Stimulated activated CD8-positive, alpha-beta memory T cell treated with anti-CD3 and anti-CD28 coated beads, Interleukin-7, amount 100 ng/mL, for 1 hour (primary cell): ENCODE measurements at places on chromosomes 4 and X.

DNA sequence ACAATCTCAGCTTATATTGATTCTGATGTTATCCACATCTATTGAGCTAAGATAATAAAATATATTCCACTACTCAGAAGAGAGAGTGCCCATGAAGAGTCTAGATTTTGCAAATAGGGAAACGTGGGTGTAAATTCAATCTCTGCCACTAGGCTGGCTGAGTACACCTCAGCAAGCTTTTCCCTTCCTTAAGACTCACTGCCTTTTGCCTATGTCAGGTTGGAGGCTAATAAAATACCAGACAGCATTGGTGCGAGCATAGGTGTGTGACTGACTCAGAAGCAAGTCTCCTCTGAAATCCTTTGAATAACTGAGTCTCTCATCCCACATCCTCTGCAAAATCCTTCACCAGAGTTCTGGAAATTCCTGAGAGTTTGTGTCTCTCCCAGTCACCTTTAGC lies 405.4 kb upstream of the CPEB2 start:
- DNase-seq, result no peak

DNA sequence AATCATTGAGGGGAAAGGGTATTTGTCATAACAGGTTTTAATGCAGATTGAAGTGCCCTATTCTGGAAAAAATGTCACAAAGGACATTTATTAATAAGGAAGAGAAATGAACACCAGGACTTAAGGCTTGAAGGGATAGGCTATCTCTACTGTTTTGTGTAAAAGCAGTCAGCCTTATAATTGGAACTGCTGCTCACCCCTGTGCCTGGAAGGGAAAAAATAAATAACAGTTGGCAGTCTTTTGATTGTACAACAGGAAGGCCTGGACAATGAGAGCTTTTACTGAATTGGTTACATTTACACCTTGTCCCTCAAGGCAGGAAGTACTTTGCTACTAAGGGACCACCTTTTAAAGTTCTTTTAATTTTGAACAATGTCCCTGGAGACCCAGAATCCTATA lies 17.8 kb upstream of the MAGED4 start:
- no peak for DNase-seq

DNA sequence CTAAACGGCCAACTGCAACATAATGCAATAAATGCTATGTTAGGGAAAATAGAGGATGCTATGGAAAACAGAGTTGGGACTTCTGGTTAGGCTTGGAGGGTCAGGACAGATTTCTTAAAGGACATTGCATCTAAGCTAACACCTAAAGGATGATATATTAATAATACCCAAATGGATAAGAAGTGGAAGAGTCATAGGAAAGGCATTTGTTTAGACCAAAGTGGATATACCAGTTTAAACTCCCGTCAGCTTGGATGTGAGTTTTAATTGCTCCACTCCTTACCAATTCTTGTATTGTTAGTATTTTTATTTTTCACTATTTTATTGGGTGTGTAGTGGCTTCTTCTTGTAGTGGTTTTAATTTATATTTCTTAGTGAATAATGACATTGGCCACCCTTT lies 93.9 kb downstream of the PTPN13 start:
- no peak for DNase-seq

GRCh38 chrX:13151828-13152517 lies 107.6 kb upstream of the FAM9C start:
- no peak for DNase-seq

DNA sequence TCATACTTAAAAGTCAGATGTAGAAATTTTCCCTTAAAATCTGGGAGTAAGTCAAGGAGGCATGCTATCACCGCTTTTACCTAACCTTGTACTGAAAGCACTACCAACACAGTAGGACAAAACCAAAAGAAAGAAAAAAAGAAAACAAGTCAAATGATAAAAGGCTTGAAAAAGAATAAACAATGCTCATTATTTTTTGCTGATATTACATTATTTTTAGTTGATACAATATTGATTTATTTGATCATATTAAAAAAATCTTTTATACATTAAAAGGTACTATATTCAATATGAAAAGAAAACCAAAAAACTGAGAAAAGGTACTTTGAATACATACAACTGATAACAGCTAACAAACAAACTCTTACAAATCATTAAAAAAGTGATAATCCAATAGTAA lies 164.3 kb downstream of the FAM13A start:
- no peak for DNase-seq
